ENCODE measurements at places on chromosomes 2 and 18.

GRCh38 chr2:216118474-216118873, 9.3 kb downstream of the XRCC5 start:
- DNase-seq, result no peak

GRCh38 chr18:46341986-46342525, 237.9 kb downstream of the HAUS1 start:
- no peak for DNase-seq

GRCh38 chr2:32135409-32135808, 30.3 kb upstream of the SLC30A6 start:
- DNase-seq, result peak; percentile 90

DNA sequence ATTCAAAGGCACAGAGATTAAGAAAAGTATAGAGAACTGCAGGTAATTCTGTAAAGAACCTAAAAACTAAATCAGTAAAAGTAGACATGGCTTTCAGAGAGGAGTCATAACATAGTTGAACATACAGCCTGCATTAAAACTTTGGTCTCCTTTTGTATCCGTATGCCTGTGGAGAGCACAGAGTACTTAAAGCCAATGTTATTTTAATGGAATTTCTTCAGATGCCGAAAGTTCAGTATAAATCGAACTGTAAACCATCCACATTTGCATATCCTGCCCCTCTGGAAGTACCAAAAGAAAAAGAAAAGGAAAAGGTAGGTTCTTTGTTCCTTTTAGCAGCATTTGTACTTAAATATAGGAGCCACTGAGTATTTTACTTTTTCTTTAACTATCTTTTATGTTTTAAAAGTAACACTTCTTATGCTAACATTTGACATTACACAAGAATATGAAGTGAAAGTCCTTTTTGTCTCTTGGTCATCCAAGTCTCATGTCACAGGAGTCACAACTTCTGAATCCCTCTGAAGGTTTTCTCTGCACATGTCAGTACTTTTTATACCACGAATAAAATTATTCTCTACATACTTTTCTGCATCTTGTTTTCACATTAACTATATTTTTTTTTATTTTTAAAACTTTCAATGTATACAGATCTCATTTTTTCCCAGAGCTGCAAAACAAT, 34.9 kb upstream of the ARMC9 start:
- DNase-seq, result no peak

DNA sequence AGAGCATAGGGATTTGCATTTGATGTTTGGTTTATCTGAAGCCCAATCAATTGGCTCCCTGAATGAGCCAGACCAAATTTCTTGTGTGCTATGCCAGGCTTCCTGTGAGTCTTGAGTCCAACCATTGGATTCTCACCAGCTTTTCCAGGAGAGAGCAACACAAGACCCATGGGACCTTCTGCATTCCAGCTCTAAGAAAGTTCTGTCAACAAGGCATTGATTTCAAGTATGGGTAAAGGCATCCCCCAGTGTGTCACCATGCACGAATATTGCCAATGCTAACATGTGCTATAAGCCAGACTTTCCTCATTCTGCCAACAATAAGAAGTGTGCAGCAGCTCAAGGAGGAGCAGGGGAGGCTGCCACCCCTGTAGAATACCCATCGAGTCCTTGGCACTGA, 266.6 kb downstream of the ETAA1 start:
- no peak for DNase-seq

DNA sequence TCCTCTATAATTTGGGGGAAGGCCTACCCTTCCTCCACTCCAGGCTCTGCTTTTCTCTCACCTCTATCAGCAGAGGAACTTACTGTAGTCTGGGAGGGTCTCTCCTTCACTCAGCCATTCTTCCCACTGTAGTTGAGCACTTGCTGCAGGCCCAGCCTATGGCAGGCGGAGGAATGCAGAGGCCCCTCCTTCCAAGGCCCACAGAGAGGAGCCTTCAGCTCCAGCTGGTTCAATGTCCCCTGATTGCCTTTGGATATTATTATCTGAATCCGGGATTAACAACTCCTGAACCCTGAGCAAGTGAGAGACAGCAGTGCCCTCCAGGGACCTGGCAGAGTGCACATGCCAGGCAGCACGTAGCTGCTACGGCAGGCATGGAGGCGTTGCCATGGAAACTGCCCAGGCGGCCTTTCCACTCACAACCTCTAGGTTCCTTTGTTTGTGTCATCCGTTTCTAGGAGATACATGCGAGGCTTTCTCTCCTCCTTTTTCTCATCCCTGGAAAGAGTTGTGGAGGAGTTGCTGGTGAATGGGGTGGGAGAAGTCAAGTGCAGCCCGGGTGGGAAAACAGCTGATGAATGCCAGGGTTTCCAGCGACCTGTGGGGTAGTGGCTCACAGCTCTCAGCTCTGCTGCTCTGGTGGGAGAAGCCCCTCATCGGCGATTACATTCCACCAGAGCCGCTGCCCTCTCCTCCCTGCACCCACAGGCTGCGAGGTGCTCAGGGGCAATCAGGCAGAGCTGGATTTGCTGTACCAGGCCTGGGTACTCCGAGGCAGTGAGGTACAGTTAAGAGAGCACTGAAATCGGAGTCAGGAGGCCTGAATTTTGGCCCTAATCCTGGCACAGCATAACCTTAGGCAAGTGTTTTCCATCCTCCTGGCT, 55.3 kb upstream of the HK2 start:
- no peak for DNase-seq

- no peak for DNase-seq
Observed at GRCh38 chr2:70529610-70530009, 24.0 kb downstream of the TGFA start.

- DNase-seq, result no peak
Observed at GRCh38 chr2:58734365-58734764, 493.2 kb upstream of the FANCL start.

DNA sequence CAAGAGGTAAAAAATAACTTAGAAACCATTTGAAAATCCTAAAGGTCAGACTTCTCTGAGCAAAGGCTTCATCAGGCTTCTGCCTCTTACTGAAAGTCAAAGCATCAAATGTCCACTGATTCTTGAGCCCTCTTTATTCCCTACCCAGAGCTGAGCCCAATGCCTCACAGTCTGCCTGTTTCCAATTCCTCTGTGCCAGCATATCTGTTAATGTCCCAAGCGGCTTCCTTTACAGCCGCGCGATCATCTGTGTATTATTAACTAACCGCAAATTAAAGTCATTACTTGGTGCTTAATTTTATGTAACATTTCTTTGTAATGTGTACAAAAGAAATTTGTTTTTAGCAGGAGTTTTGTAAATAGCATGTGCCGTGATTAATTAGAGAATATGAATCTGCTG, 418.8 kb upstream of the HNRNPA3 start:
- DNase-seq, result no peak

- DNase-seq, result no peak
Observed at GRCh38 chr2:37180006-37180639, 8.3 kb downstream of the SULT6B1 start.

- no peak for DNase-seq
Observed at GRCh38 chr2:58204195-58204959, 36.7 kb downstream of the FANCL start.

DNA sequence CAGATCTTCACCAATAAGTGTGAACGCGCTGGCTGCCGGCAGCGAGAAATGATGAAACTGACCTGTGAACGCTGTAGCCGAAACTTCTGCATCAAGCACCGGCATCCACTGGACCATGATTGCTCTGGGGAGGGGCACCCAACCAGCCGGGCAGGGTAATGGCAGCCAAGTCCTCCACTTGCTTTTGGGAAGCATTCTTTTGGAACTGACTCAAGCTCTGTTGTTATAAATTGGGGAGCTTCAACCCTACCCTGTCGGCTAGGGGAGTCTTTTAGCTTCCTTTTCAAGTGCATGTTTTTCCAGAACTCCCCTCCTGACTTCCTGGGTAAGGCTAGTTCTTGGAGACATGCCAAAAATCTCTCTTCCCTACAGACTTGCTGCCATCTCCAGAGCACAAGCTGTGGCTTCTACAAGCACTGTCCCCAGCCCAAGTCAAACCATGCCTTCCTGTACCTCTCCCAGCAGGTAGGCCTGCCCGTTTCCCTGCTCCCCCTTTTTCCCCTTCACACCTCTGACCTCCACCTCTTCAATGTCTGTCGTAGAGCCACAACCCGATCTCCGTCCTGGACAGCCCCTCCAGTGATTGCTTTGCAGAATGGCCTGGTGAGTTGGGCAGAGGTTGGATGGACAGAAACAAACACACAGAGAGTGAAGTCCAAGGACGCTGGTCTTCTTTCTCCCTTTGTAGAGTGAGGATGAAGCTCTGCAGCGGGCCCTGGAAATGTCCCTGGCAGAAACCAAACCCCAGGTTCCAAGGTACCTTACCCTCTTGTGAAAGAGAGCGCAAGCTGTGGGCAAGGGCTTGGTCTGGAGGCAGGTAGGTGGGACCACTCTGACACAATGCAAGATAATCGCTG, 1.5 kb downstream of the ZFAND2B start:
- peak; percentile 18 for DNase-seq

DNA sequence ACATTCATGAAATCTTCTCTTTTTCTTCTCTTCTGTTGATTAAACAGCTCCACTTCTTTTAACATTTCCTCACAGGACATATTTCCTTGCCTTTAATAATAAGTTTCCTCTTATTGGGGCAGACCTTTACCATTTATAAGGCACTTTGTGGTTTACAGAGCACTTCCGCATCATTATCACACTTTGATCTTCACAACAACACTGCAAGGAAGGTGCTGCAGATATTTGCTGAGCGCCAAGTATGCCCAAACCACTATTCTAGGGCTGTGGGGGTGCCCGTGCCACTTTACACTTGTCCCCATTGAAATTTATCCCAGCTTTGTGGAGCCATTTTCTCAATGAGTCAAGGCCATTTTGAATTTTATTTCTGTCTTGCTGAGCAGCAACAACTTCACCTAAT, 246.6 kb downstream of the SS18 start:
- no peak for DNase-seq

DNA sequence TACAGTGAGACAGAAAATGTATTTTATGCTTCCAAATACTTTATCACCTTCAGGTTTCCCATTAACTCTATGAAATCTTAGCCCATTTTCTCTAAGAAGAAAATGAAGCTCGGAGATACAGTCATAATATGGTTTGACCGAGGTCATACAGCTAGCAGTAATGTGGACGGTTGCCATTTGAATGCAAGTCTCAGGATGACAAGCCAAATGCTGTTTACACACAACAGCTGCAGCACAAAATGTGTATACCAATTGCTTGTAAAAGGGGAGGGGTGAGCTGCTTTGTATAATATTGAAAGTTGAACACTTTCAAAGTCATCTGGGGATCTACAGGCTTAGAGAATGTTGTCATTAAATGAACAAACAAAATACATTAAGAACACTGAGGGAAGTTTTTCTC, 93.8 kb upstream of the FSIP2 start:
- DNase-seq, result no peak
